ENCODE measurements at places on chromosomes 5 and 9.

DNA sequence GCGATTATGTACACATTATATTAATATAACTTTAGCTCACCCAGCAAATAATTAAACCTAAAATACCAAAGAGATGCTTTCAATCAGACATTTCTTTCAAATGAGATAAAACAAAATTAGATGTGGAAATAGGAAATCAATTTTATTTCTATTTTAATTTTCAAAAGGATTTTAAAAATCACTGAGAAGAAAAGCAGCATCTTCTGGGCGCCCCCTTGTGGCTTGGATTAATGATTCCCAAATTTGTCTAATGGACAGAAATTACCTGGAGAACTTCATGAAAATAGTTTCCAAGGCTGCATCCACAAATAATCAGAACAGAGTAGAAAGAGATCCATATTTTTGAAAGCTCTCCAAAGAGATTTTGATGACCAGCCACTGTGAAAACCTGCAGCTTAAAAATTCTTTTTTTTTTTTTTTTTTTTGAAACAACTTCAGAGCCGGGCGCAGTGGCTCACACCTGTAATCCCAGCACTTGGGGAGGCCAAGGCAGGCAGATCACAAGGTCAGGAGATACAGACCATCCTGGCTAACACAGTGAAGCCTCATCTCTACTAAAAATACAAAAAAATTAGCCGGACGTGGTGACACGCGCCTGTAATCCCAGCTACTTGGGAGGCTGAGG, 50.9 kb upstream of the CEMIP2 start:
- peak; percentile 5 for DNase-seq

DNA sequence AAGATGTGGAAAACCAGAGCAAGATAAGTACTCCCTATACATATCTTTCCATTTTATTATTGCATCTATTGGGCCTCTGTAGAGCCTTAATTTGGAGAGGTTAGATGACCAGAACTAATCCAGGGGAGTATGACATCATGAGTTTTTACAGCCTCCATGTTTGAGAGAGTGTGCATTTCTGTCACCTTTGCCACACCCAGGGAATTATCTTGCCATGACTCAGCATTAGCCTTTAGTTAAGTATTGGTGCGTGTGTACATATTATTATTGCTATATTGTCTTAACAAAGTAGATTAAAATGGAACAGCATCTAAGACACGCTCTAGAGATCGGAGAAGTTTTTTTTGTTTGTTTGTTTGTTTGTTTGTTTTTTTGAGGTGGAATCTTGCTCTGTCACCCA, 27.6 kb downstream of the DIMT1 start:
- no peak for DNase-seq

DNA sequence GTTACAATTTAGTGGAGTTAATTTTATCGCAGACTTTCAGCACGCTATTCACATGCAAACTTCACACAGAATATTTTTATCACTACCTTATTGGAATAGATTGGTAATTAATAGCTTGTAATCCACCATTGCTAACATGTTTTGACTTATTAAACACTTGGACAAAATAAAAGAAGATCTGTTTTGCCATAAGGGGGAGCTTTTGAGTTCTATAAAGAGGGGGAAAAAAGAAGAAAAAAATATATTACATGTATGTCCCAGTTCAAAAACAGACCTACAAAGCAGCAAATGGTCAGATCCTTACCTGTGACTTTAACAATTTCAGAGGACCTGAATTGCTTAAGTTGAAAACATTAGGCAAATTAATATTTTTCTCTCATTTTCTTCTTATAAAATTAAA, 1.2 kb upstream of the PAPPA start:
- DNase-seq: no peak

- DNase-seq: no peak
These were observed 29.7 kb downstream of the PDE4D start for GRCh38 chr5:59863777-59864176.

DNA sequence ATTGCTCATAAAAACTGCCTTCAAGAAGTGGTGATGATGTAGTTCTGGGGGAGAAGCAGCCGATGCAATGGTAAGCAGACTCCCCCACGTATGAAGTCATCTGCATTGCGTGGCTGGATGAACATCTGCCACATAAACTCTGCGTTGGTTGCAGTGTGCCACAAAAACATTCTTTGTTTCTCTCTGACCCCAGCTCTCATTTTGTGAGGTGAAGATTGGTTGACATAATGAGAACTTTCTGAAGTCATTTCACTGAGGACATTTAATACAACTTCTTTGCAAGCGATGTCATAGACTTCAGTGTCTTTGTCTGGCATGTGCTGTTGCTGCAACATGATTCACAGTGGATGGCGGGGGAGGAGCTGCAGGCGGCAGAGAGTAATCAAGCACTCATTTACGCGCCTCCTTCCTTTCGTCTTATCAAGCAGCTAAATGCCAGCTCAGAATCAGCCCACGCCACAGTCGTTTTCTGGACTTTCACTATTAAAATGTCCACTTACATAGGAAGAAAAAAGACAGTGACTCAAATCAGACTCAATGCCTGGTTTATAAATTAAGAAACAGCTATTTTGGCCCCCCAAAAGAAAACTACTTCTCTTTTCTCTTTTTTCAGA, 91.5 kb upstream of the NFIL3 start:
- DNase-seq: peak; percentile 4

DNA sequence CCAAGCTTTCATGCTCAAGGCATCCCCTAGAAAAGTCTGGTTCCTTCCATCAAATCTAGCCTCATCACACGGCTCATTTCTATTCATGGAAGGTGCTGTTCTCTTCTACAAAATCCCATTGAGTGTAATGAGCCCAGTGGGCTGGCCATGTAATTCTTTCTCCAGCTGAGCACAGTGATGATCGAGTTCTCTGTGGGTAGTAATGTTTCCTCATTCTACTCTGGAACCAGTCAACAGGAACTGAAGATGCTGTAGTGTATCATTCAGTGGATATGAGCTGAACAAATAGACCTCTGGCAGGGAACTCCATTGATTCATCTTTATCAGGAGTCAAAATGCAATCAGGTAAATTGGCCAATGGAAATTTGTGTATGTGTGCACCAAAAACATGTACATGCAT, 149.2 kb downstream of the LRRC70 start:
- DNase-seq: no peak

DNA sequence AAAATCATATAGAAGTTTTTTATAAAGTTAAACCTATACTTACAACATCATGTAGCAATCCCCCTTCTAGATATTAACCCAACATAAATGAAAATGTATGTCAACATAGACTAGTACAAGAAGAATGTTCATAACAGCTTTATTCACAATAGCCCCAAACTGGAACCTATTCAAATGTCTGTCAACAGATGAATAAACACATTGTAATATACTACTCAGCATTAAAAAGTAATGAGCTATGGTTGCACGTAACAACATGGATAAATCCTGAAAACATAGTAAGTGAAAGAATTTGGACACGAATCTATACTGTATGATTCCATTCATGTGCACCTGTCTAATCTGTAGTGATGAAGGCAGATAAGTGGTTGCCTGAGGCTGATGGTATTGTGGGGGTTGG, 73.9 kb downstream of the CSNK1G3 start:
- DNase-seq: no peak

- peak; percentile 35 for DNase-seq
These were observed 524 bp downstream of the CYFIP2 start for GRCh38 chr5:157266286-157267007.

Measured in amygdala (tissue), 56 donors.